CD4-positive, alpha-beta T cell treated with Interleukin-6 at 100 ng/mL for 8 hours (primary cell): ENCODE measurements at places on chromosomes 12 and 14.

DNA sequence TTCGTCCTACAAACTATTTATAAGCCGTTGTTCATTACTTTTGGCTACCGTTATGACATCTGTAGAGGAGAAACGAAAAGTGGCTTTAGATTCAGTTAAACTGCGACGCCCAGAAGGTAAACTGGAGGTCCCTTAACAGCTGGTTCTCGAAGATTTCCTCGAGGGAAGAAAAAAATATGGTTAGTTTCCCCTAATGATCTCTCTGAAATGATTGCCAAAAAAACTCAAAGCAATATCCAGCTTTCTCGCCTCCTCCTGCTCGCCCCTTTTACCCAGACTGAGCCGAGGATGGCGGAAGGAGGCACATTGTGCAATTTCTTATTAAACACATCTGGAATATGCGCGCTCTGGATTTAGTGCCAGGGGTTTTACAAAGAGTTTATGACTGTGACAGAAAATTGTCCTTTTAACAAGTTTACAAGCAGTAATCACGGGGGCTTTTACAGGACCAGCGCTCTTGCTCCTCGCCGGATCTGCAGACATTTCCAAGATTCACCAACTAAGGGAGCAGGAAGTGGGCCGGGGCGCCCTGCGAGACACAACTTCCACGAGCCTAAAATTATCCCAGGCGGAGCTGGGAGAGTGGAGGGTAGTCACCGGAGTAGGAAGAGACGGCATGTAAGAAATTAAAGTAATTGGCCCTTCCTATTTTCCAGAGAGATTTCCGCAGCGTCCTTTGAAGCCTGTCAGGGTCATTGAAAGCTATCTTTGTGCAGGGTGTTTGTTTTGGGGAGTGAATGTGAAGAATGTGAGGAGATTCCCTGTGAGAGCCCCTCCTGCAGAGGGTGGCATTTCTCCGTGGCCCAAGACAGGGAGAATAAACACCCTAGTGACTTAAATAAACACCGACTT, 5.6 kb downstream of the SIX1 start:
- no peak for DNase-seq

DNA sequence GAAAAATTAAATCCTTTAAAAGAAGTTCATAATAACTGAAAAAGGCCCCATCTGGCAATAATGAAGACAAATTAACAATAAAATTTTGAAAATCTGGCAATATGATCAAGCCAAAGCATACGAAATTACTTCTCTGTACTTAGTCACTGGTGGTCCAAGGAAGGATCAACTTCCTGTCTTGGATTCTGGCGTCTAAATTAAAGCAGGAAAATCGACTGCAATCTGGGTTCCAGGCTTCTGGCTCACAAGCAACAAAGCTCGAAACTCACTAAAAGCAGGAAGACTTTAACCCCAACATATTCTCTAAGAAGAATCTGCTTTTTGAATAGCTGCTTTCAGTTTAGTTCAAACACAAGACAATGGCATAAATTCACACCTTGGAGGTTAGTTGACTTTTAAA, 49.7 kb downstream of the LRIG3 start:
- no peak for DNase-seq

GRCh38 chr12:13268581-13268980, 72.1 kb downstream of the EMP1 start:
- DNase-seq = no peak

- DNase-seq = no peak
Observed at GRCh38 chr14:77008541-77008940, 20.0 kb downstream of the IRF2BPL start.

DNA sequence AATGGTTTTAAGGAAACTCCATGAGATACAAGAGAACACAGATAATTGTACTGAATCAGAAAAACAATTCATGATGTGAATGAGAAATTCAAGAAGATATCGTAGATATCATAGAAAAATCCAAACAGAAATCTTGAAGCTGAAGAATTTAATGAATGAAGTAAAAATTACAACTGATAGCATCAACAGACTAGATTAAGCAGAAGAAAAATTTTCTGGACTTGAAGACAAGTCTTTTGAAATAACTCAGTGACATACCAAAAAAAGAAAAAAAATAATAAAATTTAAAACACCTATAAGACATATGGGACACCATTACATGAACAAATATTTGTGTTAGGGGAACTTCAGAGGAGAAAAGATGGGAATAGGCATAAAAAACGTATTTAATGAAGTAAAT, 122.8 kb upstream of the SYT10 start:
- no peak for DNase-seq

DNA sequence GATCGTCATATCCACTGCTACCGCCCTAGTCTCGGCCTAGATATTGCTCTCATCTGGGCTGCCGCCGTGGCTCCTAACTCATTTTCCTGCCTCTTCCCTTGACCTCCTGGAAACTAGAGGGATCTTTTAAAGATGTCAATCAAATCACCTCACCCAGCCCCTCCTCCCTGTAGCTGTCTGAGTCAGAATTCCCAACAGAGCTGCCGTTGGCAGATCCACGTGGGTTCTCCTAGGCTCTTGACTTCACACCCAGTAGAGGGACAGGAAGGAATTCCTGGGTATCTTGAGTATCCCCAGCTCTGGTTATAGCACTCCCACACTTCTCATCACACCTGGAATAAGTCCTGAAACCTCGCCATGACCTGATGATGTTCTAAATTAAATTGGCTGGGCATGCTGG, 11.9 kb downstream of the TGFB3 start:
- DNase-seq = no peak

- DNase-seq = no peak
Observed at GRCh38 chr12:98437806-98438595, 77.4 kb upstream of the TMPO start.

DNA sequence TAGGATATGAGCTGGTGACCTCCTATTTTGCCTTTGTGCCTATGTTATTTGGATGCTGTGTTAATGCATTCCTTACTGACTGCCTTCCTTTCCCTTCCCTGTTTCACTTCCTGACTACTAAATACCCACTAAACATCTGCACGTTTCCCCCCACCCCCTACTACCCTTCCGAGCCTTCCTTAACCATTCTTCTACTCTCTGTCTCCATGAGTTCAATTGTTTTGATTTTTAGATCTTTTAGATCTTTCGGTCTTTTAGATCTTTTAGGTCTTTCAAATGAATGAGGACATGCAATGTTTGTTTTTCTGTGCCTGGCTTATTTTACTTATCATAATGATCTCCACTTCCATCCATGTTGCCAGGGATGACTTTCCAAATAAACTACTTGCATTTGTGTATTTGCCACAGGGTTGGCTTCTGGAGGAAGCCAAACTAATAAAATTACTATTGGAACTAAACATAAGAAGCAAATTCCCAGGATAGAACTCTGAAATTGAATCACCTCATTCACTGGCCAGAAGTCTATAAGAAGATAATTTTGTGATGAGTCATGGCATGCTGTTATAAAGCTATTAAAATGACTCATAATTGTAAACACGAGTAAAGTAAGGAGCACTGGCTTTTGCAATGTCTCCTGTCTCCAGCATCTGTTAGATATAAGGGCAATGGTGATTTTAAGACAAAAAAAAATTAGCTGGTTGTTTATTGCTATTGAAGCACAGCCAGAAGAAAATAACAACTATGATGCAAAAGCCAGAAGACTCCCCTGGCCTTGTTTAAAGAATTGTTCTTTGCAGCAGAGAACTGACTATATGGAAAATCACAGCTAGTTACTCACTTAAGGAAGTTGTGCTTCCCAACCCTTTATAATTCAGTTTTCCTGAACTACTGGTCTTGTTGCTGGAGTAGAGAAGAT, 586.3 kb downstream of the LRFN5 start:
- DNase-seq = no peak

- no peak for DNase-seq
Observed at GRCh38 chr14:102590667-102591099, 1.8 kb upstream of the RCOR1 start.
